ENCODE measurements at places on chromosomes 11 and 22.

DNA sequence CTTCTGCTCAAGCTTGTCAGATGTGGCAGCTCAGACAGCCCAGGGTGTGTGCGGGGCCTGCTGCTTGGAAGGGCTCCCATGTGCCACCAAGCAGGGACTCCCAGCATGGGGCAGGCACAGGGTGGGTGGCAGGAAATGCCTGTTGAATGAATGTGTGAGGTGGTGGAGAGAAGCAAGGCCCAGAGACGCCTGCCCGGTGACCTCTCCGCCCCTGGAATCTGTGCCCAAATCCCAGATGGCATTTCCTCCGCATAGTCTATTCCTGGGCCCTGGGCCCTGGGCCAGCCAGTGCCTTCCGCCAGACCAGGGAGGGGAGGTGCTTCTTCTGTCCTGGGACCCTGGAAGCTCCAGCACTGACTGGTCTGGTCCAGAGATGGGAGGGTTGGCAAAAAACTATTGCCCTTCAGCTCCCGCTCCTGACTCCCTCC, 3.7 kb downstream of the CST6 start:
- no peak for DNase-seq

- no peak for DNase-seq
Observed at GRCh38 chr11:128500493-128500892, 86.9 kb downstream of the ETS1 start.

- DNase-seq, result no peak
Observed at GRCh38 chr11:32440916-32441315, 5.6 kb upstream of the WT1 start.

GRCh38 chr11:75577207-75577606, 15.2 kb downstream of the SERPINH1 start:
- DNase-seq, result peak; percentile 12

- DNase-seq, result no peak
Observed at GRCh38 chr11:57354699-57355098, 16.5 kb downstream of the P2RX3 start.

DNA sequence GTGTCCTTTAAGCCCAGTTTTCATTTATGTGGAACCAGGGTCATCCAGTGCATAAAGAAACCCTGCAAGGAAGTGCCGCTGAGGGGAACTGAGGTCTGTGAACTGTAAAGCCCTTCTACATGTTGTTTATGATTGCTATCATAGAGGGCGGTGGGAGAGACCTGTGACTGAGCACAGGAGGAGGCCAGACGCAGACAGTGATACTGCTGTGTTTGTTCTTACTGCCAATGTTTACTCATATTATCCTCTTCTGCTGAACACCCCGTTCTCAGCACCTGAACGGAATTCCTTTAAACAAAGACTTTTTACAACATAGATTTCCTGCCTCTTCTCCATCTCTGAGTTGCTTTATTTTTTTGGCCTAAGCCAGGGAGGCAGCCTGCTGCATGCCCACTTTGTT, 967 bp upstream of the GALNT18 start:
- DNase-seq, result no peak

All from MM.1S (cell line).